ENCODE measurements at places on chromosomes 4 and X. TPM values are rescaled to one million over a fixed set of nuclear protein-coding genes. Genes with fewer than 3 reads are reported as not detected.

MAGEA1 gene
- total RNA-seq: not detected

FTSJ1 gene
- total RNA-seq: 42.6 TPM

TKTL2 gene
- not detected for total RNA-seq

PNPLA4 gene
- total RNA-seq: 10.4 TPM

AFM gene
- total RNA-seq: not detected

GLRA2 gene
- total RNA-seq: not detected

MYL5 gene
- total RNA-seq: 12.0 TPM

SSX1 gene
- total RNA-seq: not detected

AFF2 gene
- total RNA-seq: 0.09 TPM

Measured in endothelial cell of coronary artery (primary cell).